ENCODE measurements at places on chromosomes 7 and 10.

DNA sequence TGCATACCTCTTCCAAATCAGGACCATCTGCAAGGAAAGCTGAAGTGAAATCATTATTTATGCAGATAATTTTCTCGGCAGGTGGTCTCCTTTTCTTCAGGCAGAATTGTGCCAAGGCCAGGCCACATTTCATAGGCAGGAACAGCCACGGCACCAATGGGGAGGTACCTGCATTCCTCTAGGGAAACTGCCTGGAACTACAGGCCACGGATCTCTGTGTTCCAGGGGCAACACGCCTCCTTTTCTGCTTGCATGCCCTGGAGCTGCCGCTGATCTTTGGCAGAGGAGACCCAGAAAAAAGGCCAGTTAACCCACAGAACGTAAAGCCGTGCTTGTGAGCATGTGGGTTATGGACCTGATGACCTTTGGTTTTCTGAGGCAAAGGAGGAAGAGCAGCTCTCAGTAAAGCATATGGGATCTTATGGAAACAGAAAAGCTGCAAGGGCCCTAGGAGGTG is 111.2 kb upstream of the KIAA1217 start:
- peak; percentile 56 for DNase-seq

DNA sequence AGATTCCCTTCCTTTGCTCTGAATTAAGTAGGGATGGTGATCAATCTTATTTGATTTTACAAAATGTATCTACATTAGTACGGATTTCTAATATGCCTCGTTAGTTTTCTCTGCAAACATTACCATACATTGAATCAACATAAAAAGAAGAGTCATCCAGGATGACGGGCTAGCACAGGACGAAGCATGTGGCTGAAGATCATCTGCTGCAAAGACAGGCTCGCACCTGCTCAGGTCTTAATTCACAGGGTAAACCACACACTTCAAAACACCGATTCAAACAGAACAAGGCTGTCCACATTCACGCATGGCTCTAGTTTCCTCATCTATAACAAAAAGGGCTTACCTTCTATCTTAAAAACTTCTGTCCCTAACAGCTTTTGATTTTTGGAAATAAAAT is 323.0 kb downstream of the PARD3 start:
- no peak for DNase-seq

- peak; percentile 33 for DNase-seq
These were observed 24.5 kb downstream of the XPNPEP1 start for GRCh38 chr10:109898666-109899355.

GRCh38 chr7:1169409-1170368 is 9.7 kb upstream of the ZFAND2A start:
- peak; percentile 46 for DNase-seq

All from renal cortical epithelial cell (primary cell).